ENCODE measurements at places on chromosomes 7 and 10.

DNA sequence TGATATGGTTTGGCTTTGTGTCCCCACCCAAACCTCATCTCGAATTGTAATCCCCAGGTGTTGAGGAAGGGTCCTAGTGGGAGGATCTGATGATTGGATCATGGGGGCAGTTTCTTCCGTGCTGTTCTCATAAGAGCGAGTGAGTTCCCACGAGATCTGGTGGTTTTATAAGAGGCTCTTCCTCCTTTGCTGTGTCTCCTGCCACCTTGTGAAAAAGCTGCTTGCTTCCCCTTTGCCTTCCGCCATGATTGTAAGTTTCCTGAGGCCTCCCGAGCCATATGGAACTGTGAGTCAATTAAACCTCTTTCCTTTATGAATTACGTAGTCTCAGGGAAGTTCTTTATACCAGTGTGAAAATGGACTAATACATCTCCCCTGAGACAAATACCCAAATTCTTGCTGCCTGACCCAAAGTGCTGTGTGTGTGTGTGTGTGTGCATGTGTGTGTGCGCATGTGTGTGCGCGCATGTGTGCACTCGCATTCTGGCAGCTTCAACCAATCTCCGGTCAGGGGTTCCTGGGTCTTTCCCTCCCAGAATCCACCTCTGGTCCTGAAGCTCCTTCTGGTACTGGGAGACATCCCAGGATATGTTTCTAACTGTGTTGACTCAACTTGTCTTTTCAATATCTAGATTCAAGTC lies 98.1 kb upstream of the LRRC4 start:
- no peak for DNase-seq

DNA sequence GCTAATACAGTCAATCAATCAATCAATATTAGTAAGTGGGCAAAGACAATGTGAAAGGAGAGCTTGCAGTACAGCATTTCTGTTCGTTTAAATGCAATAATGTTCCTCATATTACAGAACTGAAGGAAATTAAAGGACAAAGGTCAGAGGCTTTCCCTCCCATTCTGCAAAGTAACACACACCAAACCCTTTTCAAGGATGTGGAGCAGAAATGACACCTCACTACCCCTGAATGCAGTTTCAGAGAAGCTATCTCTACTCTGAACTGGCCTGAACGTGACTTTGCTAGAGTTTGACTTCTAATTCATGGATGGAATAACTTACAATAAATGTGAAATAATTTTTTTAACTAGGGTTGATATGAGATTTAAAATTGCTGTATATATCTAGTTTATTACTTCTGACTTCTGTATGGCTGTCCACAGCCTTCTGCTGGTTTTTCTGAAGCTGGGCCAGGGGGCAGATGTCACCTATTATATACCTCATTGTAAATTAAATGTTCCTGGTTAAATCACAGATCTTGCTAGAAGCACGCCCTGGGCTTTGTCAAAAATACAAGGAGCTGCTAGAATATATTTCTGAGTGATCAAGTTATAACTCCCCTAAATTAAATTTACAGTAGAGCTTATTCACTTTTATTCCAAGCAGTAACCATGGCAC lies 156.9 kb upstream of the C7orf33 start:
- no peak for DNase-seq

GRCh38 chr10:80660736-80661135 lies 123.0 kb downstream of the SH2D4B start:
- no peak for DNase-seq

GRCh38 chr7:134648456-134648855 lies 1.8 kb downstream of the BPGM start:
- DNase-seq, result no peak

DNA sequence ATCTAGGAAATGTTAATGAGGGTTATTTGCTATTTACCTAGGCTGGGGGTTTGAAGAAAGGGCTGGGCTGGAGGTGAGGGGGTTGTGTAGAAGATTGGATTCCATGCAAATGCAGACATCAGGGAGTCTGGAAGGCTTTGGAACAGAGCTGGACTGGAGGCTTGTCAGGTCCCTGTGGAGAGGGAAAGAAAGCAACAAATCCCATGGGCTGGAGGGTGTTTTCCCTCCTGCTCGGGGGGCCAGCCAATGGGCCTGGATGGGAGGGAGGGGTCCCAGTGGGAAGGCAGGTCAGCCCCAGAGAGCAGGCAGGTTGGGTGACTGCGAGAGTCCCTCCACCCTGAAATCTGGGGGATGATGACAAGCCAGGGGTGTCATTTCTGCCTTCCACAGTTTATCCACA lies 431.8 kb downstream of the RPS24 start:
- no peak for DNase-seq

DNA sequence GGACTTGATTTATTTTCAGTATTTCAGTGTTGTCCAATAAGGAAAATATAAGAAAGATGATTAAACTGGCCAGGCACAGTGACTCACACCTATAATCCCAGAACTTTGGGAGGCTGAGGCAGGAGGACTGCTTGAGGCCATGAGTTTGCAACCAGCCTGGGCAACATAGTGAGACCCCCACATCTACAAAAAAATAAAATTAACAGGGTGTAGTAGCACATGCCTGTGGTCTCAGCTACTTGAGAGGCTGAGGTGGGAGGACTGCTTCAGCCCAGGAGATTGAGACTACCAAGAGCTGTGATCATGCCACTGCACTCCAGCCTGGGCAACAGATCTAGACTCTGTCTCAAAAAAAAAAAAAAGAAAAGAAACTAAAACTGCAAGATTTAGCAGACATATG lies 138.0 kb downstream of the PARD3 start:
- DNase-seq, result no peak

- DNase-seq, result no peak
Observed at GRCh38 chr10:129445436-129446182, 21.4 kb upstream of the MGMT start.

- DNase-seq, result peak; percentile 82
Observed at GRCh38 chr7:129777195-129777844, 165.8 kb downstream of the NRF1 start.

GRCh38 chr10:104735036-104735756 lies 94.1 kb downstream of the SORCS3 start:
- DNase-seq, result no peak

DNA sequence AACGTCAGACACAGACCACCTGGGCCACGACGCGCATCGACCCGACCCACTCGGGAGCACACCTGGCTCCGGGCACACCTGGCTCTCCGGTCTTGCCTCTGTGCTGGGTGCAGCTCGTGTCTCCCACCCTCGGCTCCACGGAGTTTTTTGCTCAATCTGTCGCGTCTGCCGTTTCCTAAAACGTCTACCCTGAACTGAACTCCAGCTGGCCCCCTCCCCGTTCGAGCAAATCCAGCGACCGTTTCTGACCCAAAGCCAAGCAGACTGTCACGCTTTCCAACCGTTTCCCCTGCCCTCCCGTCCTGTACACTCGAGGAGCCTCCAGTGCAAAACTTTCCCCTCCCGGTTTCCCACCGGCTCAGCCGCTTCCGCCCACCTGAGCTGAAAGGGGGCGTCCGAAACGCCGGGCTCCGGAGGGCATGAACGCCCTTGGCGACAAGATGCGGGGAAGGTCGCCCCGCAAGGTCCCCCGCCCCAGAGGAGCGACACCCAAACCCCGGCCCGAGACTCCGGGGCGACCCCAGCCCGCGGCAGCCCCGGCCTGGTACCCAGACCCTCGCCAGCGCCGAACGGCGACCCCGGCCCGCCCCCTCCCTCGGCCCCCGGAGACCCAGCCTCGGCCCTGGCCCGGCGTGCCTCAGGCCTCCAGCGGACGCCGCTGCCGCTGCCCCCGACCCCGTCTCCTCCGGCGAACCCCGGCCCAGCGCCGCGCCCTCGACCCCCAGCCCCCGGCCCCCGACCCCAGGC lies 557 bp downstream of the CYTH3 start:
- DNase-seq, result peak; percentile 85

DNA sequence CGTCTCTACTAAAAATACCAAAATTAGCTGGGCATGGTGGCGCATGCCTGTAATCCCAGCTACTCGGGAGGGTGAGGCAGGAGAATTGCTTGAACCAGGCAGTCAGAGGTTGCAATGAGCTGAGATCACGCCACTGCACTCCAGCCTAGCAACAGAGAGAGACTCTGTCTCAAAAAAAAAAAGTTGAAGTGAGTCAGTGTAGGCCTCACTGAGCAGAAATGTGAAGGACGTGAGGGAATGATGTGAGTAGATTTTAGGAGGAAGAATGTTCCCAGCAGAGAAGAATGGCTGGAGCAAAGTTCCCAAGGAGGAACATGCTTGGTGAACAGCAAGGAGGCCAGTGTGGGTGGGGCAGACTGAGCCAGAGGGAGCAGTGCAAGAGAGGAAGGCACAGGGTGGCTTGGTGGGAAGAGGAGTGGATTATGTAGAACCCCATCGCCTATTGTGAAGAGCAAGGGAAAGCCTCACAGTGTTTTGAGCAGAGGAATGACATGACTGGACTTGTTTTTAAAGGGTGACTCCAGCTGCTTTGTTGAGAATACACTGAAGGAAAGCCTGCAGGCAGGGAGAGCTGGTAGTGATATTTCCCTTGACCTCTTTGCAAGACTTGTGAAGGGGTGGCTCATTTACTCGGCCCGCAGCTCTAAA lies 708.7 kb downstream of the SUGCT start:
- peak; percentile 79 for DNase-seq

- DNase-seq, result peak; percentile 29
Observed at GRCh38 chr7:99451936-99452335, 13.2 kb downstream of the CPSF4 start.

DNA sequence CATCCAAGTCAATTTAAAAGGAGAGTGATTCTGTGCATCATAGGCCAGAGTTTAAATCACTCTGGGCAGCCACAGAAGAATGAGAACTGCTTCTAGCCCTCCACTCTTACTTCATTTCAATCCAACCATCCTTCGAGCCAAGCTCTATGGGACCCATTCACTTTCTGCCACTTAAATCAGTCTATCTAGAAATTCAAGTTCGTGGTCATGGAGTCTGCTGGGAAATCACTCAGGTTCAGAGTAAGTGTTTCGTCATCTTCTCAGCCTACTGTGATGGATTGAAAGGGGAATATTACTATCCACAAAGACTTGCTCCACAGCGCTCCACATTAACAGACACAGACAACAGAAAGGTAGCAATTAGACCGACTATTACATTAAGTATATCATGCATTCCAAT lies 4.6 kb downstream of the DCLRE1C start:
- no peak for DNase-seq

DNA sequence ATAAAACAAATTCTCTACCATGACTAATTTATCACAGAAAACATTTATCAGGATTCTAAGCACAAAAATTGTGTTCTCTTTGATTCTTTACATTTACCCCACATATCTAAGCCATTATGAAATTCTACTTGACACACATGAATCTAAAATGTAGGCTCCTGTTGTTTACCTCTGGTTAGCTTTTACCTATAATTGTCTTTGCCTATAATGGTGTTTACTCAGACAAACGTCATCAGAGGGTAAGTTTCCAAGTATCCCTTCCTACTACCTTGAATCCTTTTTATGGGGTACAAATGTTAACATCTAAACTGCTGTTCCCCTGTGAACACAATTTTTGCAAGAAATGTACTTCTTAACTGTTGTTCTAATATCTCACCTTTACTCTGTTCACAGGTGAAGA lies 63.5 kb downstream of the MINDY3 start:
- DNase-seq, result no peak

DNA sequence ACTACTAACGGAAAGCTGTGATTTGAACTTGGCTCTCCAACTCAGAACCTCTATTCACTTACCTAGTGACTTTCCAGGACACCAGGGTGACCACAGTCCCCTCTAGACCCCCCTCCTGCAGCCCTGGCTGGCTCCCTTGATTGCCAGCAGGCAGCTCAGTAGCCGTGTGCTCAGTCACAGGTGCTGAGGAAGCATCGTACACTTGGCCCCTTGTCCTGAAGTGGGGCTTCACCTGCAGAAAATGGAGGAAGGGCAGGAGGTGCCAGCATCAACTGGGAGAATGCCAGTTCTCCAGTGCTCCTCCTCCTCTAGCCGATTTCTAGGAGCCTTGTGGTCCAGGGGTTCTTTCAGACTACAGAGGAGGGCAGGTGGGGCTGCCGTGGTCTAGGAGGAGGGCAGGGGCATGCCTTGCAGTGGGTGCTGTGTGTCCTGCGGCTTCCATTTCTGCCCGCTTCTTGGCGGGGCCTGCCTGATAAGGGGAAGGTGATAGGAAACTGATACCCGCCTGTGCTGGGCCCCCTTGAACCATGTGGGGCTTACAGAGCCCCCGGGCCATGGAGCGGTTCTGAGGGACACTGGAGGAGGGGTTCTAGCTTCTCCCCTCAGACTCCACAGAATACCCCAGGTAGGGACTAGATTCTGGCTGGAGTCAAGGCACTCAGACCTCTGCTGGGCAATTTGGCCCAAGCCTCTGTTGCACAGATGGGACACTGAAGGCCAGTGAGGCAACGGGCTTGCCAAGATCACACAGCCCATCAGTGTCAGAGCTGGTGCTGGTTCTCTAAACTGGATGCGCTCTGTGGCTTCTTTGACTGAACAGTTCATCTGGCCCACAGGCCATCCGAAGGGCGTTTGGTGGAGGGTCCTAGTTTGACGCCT lies 14.0 kb downstream of the FAM241B start:
- DNase-seq, result peak; percentile 10

GRCh38 chr10:73228247-73228646 lies 18.8 kb downstream of the DNAJC9 start:
- DNase-seq, result no peak

GRCh38 chr10:77811831-77812430 lies 114.6 kb downstream of the DLG5 start:
- DNase-seq, result peak; percentile 36
